B cell (primary cell): ENCODE measurements at places on chromosomes 1 and 21. TPM values are rescaled to one million over a fixed set of nuclear protein-coding genes. Genes with fewer than 3 reads are reported as not detected.

DNA sequence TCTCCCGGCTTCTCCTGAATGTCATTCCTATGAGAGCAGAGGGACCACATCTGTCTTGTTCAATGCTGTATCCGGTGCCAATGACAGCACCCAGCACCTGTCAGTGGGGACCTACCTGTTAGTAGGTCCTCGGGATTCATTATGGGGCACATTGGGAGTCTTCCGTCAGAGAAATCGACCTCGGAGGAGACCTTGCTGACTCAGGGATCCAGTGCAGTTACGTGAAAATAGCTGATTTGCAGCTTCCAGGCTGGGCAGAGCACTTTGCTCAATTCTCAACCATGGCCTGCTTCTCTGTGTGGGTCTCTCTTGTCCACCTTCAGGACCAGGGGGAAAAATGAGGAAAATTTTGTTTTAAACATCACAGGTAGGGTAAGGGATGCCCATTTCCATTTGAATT lies 130.2 kb downstream of the PRDM2 start:
- no peaks in the 10 kb centered on the region for H3K36me3 ChIP-seq
- no peak overlapping the region for H3K4me3 ChIP-seq
- peaks cover 4% of the 10 kb centered on the region for H3K4me1 ChIP-seq
- no peak for DNase-seq
- H3K27me3 ChIP-seq = no peaks in the 10 kb centered on the region
- no peak overlapping the region for H3K27ac ChIP-seq

- H3K27me3 ChIP-seq = no peaks in the 10 kb centered on the region
- H3K27ac ChIP-seq = no peak overlapping the region
- peaks cover 56% of the 10 kb centered on the region for H3K4me1 ChIP-seq
- no peak overlapping the region for H3K4me3 ChIP-seq
- DNase-seq = no peak
Measured at GRCh38 chr1:43832255-43832654, 101.3 kb upstream of the ARTN start.

Gene ALDH4A1
- total RNA-seq = 3.4 and 3.9 TPM in 2 replicates

Gene CDK11A
- 82.1 and 88.3 TPM in 2 replicates for total RNA-seq

Gene LCE3D
- total RNA-seq = not detected in 2 replicates

GRCh38 chr1:53697721-53698383 lies 41.1 kb downstream of the GLIS1 start:
- H3K27me3 ChIP-seq = no peaks in the 10 kb centered on the region
- DNase-seq = no peak
- no peak overlapping the region for H3K27ac ChIP-seq
- H3K4me1 ChIP-seq = no peaks in the 10 kb centered on the region
- no peak overlapping the region for H3K4me3 ChIP-seq

Gene HNRNPR
- 132 and 142 TPM in 2 replicates for total RNA-seq

- H3K27me3 ChIP-seq = peaks cover 5% of the 10 kb centered on the region
- H3K4me3 ChIP-seq = no peak overlapping the region
Measured at GRCh38 chr21:37642493-37642892, 273.8 kb downstream of the KCNJ6 start.

Gene ADCY10
- 0.12 and 0.15 TPM in 2 replicates for total RNA-seq

Gene OR6N1
- total RNA-seq = not detected in 2 replicates

DNA sequence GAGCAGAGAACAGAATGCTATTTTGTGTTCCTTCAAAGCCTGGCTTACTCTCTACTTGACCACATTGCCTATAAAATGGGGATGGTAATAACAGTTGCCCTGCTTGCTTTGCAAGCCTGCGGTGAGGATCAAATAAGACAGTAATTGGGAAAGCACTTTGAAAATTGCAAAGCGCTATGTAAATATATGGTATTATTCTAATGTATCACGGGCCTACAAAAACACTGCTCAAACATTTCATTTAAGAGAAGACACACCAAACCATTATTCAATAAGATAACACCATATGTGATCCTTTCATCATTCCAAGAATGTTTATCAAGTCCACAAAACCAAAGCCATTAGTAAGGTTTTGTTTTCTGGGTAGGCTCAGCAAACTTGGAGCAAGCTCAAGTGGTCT lies 208.4 kb downstream of the ROR1 start:
- no peaks in the 10 kb centered on the region for H3K36me3 ChIP-seq
- H3K27ac ChIP-seq = no peak overlapping the region
- no peak for DNase-seq
- H3K4me1 ChIP-seq = no peaks in the 10 kb centered on the region
- no peak overlapping the region for H3K4me3 ChIP-seq
- H3K27me3 ChIP-seq = no peaks in the 10 kb centered on the region

Gene FTCD
- total RNA-seq = 0.39 and 1.4 TPM in 2 replicates

- no peak for DNase-seq
- no peaks in the 10 kb centered on the region for H3K36me3 ChIP-seq
- H3K27me3 ChIP-seq = no peaks in the 10 kb centered on the region
- no peaks in the 10 kb centered on the region for H3K4me1 ChIP-seq
Measured at GRCh38 chr1:78419309-78419708, 71.5 kb upstream of the PTGFR start.

Gene AIRE
- total RNA-seq = 0.24 TPM in 1 of 2 replicates, not detected in the other

DNA sequence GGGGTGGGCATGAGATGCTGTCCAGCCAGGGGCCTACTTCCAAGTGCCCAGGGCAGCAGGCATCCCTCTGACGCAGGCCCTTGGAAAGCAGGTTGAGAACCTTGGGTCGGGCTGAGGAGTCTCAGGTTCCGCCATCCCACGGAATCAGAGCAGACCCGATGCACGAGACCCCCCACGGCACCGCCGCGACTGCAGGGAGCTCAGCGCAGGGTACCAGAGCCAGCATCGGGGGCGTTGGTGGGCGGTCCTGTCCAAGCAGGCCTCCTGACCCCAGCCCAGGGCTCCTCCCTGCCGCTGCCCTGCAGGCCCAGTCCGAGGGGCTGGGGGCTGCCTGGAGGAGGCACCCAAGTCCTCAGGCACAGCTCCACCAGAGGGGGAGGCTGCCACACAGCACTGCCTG lies 177.2 kb downstream of the PRDM16 start:
- H3K4me3 ChIP-seq = no peak overlapping the region
- H3K4me1 ChIP-seq = no peaks in the 10 kb centered on the region
- H3K27ac ChIP-seq = no peak overlapping the region

- H3K36me3 ChIP-seq = no peaks in the 10 kb centered on the region
- H3K4me1 ChIP-seq = peaks cover 3% of the 10 kb centered on the region
- no peak overlapping the region for H3K4me3 ChIP-seq
- H3K27ac ChIP-seq = no peak overlapping the region
- no peak for DNase-seq
Measured at GRCh38 chr1:112457241-112457640, 51.5 kb upstream of the WNT2B start.

DNA sequence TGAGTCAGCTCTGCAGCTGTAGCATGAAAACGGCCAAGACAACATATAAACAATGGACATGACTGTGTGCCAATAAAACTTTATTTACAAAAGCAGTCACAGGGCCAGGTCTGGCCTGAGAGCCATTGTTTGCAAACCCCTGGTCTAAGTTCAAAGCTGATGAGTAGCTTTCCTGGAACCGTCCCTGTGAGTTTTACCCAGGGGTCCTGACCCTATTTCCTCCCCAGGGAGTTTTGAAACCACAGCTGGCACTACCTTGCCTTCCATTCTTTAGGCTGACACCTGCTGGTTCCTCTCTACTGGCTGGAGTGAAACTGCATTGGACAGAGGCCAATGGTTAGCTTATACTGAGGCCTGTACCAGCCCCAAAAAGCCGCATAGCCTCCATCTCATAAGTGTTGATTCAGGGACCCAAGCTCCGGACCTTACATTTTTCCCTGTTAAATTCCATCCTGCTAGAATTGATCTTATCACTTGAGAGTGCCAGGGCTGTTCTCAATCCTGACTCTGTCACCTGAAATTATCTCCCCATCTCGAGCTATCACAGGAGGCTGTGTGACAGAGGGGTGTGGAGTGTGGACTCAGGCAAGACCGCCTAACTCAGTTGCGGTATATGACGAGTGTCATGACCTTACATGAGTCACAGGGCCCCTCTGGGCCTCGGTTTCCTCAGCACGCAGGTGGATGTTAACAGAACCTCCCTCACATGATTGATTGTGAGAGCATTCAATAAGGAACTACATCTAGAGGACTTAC lies 343.6 kb downstream of the NPHP4 start:
- H3K4me3 ChIP-seq = no peak overlapping the region
- no peaks in the 10 kb centered on the region for H3K4me1 ChIP-seq
- no peaks in the 10 kb centered on the region for H3K27me3 ChIP-seq
- DNase-seq = no peak

GRCh38 chr1:207999274-207999915 lies 88.5 kb upstream of the CD34 start:
- H3K4me3 ChIP-seq = no peak overlapping the region
- no peaks in the 10 kb centered on the region for H3K27me3 ChIP-seq
- H3K36me3 ChIP-seq = no peaks in the 10 kb centered on the region
- DNase-seq = no peak

Gene CGN
- total RNA-seq = 0.49 and 0.81 TPM in 2 replicates

Gene FAM177B
- 19.6 and 19.9 TPM in 2 replicates for total RNA-seq

GRCh38 chr1:35211120-35211414 lies 18.1 kb upstream of the SFPQ start:
- no peak for DNase-seq
- H3K4me1 ChIP-seq = no peaks in the 10 kb centered on the region
- H3K4me3 ChIP-seq = no peak overlapping the region
- H3K27ac ChIP-seq = no peak overlapping the region
- no peaks in the 10 kb centered on the region for H3K36me3 ChIP-seq

- peak overlapping the region; percentile 95 for H3K4me3 ChIP-seq
Measured at GRCh38 chr1:181090641-181091126, 2.2 kb downstream of the IER5 start.

DNA sequence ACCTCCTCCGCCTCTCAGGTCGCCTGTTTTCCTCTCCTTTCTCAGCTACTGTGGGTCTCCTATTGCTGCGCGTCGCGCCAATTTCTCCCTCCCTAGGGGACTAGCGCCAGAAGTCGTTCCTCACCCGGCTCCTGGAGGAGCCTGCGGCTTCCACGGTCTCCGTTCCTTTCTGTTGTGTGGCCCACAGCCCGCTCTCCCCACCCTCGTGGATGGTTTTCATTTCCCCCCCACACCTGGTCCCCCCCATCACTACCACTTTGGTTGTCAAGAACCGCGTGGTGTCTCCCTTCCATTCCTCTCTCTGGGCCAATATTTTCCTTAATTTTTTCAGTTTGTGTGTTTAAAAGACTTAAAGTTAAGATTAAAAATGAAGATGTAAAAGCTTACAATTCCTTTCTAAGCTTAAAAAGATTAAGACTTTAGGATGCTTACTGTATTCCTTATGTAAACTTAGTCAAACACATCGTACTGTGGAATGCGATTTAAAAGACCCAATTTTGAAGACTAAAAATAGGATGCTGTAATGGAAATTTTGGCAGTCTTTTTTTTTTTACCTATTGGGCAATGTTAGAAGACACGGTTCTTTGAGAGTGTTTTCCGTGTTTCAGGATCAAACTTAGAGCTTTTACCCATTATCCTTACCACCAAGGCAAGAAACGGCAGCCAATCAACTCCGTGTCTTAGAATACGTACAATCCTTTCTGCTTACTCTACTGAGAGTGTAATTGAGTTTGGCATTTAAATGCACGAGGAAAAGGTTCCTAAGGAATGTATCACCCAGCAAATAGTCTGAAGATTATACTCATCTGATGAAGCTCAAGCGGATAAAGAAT lies 773 bp downstream of the CNST start:
- H3K36me3 ChIP-seq = no peaks in the 10 kb centered on the region
- H3K4me1 ChIP-seq = peaks cover 58% of the 10 kb centered on the region
- H3K27me3 ChIP-seq = no peaks in the 10 kb centered on the region
- H3K4me3 ChIP-seq = peak overlapping the region; percentile 100
- no peak for DNase-seq

DNA sequence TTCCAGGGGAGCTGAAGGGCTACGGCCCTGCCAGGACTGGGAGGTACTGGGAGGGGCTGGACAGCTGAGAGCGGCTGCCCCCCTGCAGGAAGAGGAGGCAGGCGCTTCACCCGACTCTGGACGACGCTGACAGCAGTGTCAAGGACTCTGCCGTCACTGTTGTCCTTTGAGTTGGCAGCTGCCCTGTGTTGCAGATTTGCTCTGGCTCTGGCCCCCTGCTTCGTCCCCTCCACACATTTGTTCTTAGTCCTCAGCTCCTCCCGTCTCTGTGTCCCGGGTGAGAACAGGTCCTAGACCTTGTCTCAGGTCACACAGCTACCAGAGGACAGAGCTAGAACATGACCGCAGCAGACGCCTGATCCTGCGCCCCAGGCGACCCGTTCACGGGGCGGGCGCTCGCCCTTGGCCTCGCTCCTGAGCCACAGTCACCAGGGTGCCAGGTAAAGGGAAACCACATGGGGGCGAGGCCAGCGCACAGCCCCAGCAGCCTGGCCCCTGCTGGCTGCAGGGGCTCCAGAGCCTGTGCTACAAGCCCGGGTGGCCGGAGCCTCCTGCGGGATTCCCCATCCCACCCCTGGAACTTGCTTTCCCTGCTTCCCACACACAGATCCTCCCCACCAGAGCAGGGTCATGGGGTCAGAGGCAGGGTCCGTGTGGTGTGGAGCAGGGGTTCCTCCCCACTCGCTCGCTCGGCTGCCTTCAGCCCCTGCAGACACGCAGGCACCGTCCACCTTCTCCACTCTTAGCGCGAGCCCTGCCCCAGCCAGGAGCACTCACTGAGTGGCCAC lies 10.7 kb upstream of the NPHP4 start:
- H3K4me1 ChIP-seq = no peaks in the 10 kb centered on the region
- no peak for DNase-seq
- H3K4me3 ChIP-seq = no peak overlapping the region
- H3K27me3 ChIP-seq = no peaks in the 10 kb centered on the region
- no peak overlapping the region for H3K27ac ChIP-seq

DNA sequence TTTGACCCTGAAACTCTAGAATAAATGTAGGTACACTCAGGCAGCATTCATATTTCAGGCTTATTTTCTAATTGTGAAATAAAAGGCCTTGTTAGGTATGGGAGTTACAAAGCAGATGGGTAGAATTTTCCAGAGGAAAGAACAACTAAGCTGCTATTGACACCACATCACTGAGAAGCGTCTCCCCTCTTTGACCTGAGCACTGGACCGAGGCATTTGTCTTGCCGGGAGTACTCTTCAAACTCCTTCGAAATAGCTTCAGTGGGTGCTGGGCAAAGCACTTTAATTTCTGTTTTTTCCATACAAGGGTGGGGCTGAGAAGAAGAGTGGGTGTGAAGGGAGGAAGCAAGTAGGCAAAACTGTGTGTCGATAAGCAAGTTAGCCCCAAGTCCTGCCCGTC lies 36.4 kb downstream of the ABCA4 start:
- no peak overlapping the region for H3K4me3 ChIP-seq
- no peak for DNase-seq
- H3K36me3 ChIP-seq = no peaks in the 10 kb centered on the region
- H3K27me3 ChIP-seq = no peaks in the 10 kb centered on the region
- H3K27ac ChIP-seq = no peak overlapping the region
- no peaks in the 10 kb centered on the region for H3K4me1 ChIP-seq

- H3K36me3 ChIP-seq = no peaks in the 10 kb centered on the region
- H3K27ac ChIP-seq = no peak overlapping the region
- H3K27me3 ChIP-seq = no peaks in the 10 kb centered on the region
Measured at GRCh38 chr1:112776688-112777087, 61.6 kb upstream of the PPM1J start.

- H3K4me1 ChIP-seq = peaks cover 16% of the 10 kb centered on the region
- H3K4me3 ChIP-seq = peak overlapping the region; percentile 42
- peak; percentile 72 for DNase-seq
- H3K36me3 ChIP-seq = no peaks in the 10 kb centered on the region
- H3K27me3 ChIP-seq = no peaks in the 10 kb centered on the region
Measured at GRCh38 chr21:23887725-23888306, 1719.5 kb downstream of the MRPL39 start.

- no peaks in the 10 kb centered on the region for H3K27me3 ChIP-seq
- H3K4me3 ChIP-seq = no peak overlapping the region
- no peak for DNase-seq
Measured at GRCh38 chr1:78553859-78554258, 63.1 kb downstream of the PTGFR start.

Gene CA6
- total RNA-seq = not detected in 2 replicates

Gene ADAMTS5
- not detected in 2 replicates for total RNA-seq

Gene EFNA3
- total RNA-seq = 1.6 and 3.7 TPM in 2 replicates
